ENCODE measurements at places on chromosomes 2 and 18. TPM values are rescaled to one million over a fixed set of nuclear protein-coding genes. Genes with fewer than 3 reads are reported as not detected.

GRCh38 chr2:138652378-138652777 is 127.8 kb downstream of the NXPH2 start:
- no peak for DNase-seq

GRCh38 chr2:65435625-65436168 is 3.3 kb upstream of the SPRED2 start:
- DNase-seq: peak; percentile 85

DNA sequence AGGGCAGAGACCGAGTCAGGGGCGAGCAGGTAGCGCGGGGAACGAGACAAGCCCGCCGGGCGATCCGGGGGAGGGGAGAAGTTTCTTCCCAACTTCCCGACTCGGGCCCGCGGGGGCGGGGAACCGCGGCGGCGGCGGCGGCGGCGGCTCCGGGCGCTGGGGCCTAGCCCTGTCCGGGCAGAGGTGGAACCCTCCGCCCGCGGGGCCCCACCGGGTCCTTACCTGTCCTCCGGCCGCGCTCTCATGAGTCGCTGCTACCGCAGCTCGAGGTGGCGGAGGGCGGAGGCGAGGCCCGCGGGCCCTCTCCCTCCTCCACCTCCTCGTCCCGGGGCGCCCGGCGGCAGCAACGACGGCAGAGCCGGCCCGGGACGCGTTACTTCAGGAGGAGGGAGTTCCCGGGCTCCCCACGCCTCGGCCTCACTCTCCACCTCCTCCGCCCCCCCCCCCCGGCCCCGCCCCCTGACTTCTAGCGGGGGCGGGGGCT is at the start of gene YES1:
YES1 (minus strand) TSS at position 351 of the 484 bp plus-strand sequence. CDS start 55,415 bp downstream, outside the sequence.
- no peak for DNase-seq

DNA sequence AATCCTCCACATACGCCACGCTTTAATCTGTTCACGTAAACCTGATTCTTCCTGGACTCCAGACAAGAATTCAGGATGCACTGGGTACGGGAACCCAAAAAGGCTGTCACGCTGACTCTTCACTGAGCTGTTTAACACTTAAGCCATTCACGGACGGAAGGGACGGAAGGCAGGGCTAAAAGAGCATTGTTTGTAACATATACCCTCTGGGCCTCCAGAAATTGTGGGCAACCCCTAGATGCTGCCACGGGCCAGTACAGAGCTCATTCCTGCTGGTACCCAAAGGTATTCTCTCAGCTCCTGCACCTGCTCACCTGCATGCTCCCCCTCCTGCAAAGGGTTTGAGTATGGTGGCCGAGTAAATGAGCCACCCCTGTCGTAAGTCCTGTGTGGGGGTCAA is 45.6 kb upstream of the RMP24 start:
- DNase-seq: no peak

- no peak for DNase-seq
Observed at GRCh38 chr18:48771641-48772375, 179.0 kb downstream of the SMAD7 start.

DNA sequence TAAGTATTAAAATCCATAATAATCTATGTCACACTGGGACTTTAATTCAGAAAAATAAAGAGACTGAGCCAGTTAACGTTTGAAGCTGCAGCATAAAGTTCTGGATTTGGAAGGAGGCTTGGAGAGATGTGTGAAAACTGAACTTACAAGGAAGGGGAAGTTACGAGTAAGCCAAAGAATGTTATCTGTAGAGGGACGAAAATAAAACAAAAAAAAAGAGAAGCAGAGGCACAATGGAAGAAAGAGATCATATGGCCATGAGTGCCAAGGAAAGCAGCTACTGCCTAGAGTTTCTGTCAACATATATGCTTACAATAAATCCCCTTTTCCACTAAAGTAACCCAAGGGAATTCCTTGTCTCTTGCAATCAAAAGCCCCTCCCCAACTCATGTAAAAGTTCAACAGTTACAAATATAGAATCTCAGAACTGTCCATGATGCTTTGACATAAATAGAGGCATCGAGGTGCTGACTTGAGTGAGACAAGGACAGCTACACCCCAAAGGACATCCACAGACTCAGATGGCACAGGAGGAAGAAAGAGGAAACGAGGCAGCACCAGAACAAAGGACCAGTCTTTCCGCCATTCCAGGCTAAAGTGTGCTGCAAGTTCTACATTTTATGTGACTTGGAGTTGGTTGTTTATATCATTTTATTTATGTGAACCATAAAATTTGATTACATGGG is 16.1 kb upstream of the ARL5A start:
- DNase-seq: no peak

DNA sequence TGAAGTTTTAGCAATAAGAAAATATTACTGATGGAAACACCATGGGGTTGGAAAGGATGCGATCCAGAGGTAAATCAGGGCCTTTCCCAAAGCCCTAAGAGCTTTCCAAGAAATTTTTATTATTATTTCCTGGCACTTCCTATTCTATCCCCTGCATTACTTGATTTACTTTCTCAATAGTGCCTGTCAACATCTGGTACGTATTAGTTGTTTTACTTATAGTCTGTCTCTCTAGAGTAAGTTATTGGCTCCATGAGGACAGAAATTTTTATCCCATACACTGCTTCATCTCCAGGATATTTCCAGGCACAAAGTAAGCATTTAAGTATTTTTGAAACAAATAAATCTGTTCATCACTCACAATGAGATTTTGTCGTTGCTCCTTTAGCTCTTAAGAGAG is 18.1 kb downstream of the PPP4R1 start:
- DNase-seq: no peak

- no peak for DNase-seq
Observed at GRCh38 chr18:26614374-26614773, 66.0 kb upstream of the KCTD1 start.

GRCh38 chr2:103294420-103294819 is 532.6 kb downstream of the TMEM182 start:
- no peak for DNase-seq

- DNase-seq: no peak
Observed at GRCh38 chr2:189253836-189254235, 74.3 kb upstream of the COL5A2 start.

DNA sequence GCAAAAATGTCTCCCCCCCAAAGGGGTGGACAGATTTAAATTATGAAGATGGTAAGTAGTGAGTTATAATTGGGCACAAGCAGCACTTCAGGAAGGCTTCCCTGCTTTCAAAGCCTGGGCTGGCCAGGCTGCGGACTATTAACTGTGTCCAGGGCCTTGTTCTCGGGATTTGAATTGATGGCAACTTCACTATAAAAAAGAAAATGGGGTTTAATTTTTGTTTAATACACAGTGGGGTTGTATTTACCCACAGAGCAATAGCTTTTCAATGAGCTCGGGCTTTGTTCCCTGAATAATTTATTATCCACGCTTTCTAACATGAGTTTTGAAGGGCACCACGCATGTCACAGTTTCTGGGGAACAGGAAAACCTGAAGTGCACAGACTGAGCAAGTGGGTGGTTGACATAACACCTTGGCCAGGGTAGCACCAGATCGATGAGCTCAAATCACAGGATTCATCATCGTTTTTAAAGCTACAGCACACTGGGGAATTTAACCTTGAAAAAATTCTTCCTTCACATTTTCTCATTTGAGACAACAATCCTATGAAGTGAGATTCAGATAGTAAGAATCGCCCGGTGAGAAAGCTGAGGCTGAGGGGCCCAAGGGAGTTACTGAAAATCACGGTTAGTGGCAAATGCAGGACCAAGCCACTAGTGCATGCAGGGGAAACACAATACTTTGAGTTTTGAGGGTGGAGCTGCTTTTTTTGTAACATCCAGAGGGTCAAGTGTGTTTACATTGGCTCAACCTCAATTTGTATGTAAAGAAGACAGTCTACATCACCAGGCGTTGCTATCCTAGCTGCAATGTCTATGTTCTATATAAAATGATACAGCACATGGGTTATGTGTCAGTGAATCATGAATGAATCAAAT is 28.9 kb upstream of the LMAN1 start:
- no peak for DNase-seq

Gene SERPINB11
- not detected for total RNA-seq

Gene IGFBP5
- total RNA-seq: 392 TPM

Gene LONRF2
- total RNA-seq: 0.54 TPM

Gene OTOS
- total RNA-seq: not detected

Gene ROCK1
- total RNA-seq: 17.0 TPM

Gene GCKR
- under 0.01 TPM for total RNA-seq

Gene CCDC68
- total RNA-seq: 0.54 TPM

Gene CPLX4
- total RNA-seq: not detected

Gene SAG
- total RNA-seq: not detected

Measured in IMR-90 (cell line).